ENCODE measurements at places on chromosomes 13 and 19.

GRCh38 chr19:30870876-30871275, 478.4 kb downstream of the TSHZ3 start:
- no peaks in the 10 kb centered on the region for H3K36me3 ChIP-seq
- H3K27me3 ChIP-seq, result no peaks in the 10 kb centered on the region
- no peak for DNase-seq
- no peak overlapping the region for H3K4me3 ChIP-seq
- H3K4me1 ChIP-seq, result no peaks in the 10 kb centered on the region
- H3K27ac ChIP-seq, result no peak overlapping the region

DNA sequence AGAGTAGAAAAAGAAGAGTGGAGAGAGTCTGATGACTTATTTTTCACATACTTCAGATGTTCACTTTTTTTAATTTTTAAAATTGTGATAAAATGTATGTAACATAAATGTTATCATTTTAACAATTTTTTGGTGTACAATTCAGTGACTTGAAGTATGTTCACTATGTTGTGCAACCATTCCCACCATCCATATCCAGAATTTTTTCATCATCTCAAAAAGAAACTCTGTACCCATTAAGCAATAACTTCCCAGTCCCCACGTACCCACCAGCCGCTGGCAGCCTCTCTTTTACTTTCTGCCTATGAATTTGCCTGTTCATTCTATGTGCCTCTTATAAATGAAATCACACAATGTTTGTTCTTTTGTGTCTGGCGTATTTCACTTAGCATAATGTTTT, 43.3 kb downstream of the SKA3 start:
- H3K27ac ChIP-seq, result no peak overlapping the region
- H3K36me3 ChIP-seq, result no peaks in the 10 kb centered on the region
- no peak for DNase-seq
- H3K27me3 ChIP-seq, result peaks cover 2% of the 10 kb centered on the region

- H3K27me3 ChIP-seq, result peaks cover 7% of the 10 kb centered on the region
- H3K36me3 ChIP-seq, result peaks cover 26% of the 10 kb centered on the region
- no peak for DNase-seq
- peak overlapping the region; percentile 90 for H3K4me3 ChIP-seq
- H3K4me1 ChIP-seq, result peaks cover 34% of the 10 kb centered on the region
Measured at GRCh38 chr13:44435919-44436510, 62.4 kb downstream of the SERP2 start.

DNA sequence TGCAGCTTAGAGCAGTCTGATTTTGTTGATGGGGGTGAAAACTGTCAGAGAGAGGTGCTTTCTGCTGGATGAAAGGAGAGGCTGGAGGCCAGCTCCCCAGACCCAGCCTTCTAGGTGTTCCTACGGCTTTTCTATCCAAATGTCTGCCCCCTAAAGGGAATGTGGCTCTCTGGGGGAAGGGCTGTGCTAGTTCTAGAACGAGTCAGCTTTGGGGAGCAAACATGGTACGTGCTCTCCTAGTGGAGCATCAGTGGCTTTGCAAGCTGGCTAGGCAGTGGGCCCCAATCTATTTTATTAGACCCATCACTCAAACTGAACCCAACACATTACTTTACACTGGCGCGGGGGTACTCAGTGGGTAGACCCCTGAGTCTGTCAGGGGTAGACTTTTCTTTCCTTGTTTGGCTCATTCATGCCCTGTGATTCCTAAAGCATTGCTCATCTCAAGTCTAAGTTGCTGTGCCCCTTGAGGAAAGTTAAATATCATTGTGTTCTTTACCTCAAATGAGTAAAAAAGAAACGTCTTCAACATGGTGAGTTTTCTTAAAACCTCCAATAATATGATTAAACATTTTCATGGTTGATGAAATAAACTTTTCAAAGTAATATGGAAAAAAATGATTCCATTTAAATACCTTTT, 254.9 kb downstream of the DLEU7 start:
- H3K36me3 ChIP-seq, result no peaks in the 10 kb centered on the region
- H3K27me3 ChIP-seq, result peaks cover 20% of the 10 kb centered on the region
- no peak overlapping the region for H3K27ac ChIP-seq
- H3K4me1 ChIP-seq, result peaks cover 52% of the 10 kb centered on the region
